Fibroblast of the aortic adventitia (primary cell): ENCODE measurements at places on chromosomes 3 and 15. TPM values are rescaled to one million over a fixed set of nuclear protein-coding genes. Genes with fewer than 3 reads are reported as not detected.

Gene FGD5
- total RNA-seq = 0.18 and 3.9 TPM in 2 replicates

- no peak for DNase-seq
Observed at GRCh38 chr3:97928986-97929385, 43.2 kb downstream of the RIOX2 start.

- no peak for DNase-seq
Observed at GRCh38 chr3:132874701-132875100, 152.5 kb upstream of the NPHP3 start.

DNA sequence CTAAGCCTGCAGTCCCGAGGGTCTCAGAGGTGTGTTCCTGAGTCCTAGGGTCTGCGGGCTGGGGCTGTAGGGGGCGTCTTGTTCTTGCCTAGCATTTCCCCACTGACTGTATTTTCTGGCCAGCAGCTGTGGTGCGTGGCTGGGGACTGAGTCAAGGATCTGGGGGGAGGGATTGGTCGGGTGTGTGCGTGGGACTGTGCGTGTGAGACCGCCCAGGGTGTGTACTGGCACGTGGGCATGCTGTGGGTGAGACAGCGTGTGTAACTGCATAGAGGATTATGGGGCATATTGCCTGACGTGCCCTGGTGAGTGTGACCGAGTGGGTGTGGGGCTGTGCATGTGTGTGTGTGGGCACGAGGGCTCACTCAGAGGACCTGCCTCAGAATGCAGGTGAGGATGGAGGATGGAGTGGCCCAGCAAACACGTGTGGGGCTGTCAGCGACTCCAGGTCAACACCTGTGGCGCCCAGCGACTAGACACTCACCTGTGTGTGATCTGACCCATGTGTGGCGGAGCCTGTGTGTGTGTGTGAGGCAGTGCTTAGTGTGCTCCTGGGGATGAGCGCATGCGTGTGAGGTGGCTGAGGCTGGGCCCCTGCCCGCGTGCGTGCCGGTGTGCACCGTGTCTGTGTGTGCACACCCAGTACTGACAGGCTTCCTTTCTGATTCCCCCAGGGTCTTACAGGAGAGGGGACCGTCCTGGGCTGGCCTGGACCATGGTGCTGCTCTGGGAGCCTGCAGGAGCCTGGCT lies 20.9 kb downstream of the FBLN2 start:
- DNase-seq = peak; percentile 66

GRCh38 chr15:60681353-60681752 lies 202.4 kb upstream of the ICE2 start:
- no peak for DNase-seq

DNA sequence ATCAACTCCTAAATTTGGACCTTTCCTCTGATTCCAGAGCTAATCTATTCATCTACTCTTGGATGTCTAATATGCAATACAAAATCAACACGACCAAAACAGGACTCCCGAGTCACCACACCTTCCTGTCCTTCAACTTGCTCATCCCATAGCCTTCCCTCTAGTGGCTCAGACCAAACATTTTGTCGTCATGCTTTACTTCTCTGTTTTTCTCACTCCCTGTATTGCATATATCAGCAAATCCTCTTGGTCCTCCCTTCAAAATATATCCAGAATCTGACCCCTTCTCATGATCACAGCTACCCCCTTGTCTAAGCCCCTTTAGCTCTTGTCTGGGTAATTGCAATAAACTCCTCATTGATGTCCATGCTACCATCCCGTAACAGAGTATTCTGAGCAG lies 30.5 kb upstream of the DCP1A start:
- no peak for DNase-seq

DNA sequence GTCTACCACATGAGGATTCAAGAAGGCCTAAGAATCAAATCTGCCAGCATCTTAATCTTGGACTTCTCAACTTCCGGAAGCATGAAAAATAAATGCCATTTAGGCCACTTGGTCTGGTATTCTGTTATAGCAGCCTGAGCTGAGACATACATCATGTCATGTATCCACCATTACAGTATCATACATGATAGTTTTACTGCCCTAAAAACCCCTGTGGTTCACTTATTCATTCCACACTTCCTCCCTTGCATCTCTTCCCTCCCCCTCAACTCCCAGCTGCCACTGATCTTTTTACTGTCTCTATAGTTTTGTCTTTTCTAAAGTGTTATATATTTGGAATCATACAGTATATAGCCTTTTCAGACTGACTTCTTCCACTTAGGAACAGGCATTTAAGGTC lies 161.8 kb downstream of the SNRK start:
- no peak for DNase-seq
